AG09309 (cell line): ENCODE measurements at places on chromosomes 2 and 18.
A peak's percentile ranks its signal among the peaks of the same experiment; 100 is the strongest.

- no peak for DNase-seq
Observed at GRCh38 chr2:219421323-219421722, 3.1 kb downstream of the DES start.

DNA sequence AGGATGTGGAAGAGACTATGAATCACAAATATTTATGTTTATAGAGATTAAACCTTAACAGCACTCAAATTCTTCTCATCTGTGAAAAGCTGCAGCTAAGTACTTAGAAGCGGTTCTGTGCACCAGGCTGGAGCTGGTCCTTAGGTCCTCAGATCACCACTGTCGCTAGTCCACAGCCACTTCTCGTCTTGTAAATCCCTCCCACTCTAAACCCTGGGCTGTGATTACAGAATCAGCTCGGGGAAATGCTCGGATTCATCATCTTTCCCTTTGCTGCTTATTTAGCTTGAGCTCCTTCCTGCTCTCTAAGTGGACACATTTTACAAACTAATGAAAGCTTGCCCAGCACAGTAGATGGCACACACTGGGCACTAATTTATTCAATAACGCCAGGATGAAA, 61.7 kb downstream of the RNF152 start:
- no peak for DNase-seq

- no peak for DNase-seq
Observed at GRCh38 chr18:56235481-56236013, 402.8 kb downstream of the TXNL1 start.

GRCh38 chr2:196174404-196174803, 3.0 kb upstream of the STK17B start:
- no peak for DNase-seq

DNA sequence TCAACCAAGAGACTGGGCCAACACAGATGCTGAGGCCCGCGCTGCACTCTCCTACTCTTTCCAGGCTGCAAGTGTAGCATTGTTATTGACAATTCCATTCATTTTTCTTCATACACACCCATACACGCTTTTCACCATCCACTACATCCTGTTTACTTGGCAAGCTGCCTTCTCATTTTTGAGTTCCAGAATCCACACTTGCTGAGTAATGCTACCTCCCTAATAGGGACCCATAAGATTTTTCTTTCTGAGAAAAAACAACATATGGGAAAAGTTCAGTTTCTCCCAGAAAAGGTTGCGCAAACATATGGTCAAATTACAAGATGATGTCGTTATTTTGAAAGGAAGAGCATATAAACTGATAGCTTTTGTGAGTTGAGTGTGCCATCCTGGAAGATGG, 3.3 kb upstream of the NETO1 start:
- peak; percentile 74 for DNase-seq

DNA sequence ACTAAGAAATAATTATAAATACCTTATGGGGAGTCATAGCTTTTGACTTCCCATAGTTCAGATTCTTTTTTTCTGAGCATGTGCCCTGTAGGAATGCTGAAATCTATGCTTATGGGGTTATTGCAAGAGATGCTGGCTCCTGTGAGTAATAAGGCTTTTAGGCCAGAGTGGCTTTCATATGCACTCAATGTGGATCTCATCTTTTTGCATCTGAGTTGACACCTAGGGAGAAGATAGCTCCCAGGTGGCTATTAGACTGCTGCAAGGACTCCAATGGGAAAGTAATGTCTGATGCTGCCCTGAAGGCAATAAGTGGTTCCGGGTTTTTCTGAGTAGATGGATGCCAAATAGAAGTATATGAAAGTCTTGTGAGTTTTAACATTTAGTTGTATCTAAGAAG, 21.0 kb downstream of the DNAH6 start:
- no peak for DNase-seq

DNA sequence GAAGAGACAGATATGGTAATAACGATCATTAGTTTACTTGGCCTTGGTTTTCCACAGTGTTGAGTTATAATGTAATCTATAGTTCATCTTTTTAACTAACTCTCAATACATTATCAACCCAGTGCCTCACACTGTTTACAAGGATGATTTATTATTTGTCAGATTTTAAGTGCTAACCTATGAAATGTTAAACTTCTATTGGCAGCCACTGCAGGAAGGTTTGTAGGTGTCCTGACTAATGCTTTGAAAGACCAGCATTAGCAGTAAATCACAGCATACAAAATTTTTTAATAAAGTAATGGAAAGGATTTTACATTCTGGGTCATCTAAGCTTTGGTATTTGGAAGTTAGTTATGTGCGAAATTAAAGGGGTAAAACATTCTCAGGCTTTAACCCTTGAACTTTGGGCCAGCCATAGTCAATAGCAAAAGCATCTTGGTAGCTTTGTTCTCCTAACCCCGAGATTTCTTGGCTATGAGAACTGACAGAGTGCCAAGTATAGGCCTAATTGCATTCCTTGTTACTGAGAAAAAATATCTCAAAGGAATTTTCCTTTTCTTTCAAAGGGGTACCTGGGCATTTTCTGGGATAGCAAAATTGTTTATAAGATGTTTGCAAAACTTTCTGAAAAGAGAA, 30.6 kb downstream of the SPATS2L start:
- no peak for DNase-seq

DNA sequence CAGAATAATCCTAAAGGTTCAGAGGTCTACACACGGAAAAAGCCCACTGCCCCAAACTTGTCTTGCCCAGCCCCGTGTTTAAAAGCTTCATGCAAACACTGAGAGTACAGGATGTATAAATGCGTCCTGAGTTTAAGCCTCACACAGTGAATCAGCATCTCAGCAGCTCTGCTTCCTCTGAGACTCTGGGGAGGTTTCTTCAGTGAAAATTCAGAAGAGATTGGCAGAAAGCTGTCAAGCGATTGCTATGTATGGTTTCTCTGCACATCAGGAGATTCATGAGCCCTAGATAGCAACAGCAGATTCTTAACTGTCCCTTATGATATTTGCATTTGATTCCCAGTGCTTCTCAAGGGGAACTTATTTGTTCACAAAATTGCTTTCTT, 27.1 kb downstream of the CRACDL start:
- no peak for DNase-seq

DNA sequence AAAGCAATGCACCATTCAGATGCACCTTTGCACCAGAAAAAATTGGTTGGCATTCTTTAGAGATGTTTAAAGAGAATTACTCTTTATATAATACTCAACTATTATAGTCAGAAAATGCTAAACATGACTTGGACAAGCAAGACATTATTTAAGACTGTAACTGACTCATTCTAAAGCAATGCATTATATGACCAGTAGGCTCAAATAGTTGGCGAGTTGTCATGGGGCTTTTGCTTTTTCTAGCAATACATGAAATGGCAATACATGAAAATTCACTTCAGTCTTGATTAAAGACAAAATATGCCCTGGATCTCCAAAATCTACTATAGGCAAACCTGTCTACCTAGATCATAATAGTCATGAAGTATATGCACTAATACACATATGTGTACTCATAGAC, 216.9 kb upstream of the VWC2L start:
- peak; percentile 41 for DNase-seq

- DNase-seq = no peak
Observed at GRCh38 chr2:12109363-12110017, 363.1 kb downstream of the LPIN1 start.

GRCh38 chr2:45780541-45781463, 129.3 kb downstream of the PRKCE start:
- no peak for DNase-seq

- DNase-seq = no peak
Observed at GRCh38 chr2:229562472-229563127, 151.8 kb downstream of the DNER start.

DNA sequence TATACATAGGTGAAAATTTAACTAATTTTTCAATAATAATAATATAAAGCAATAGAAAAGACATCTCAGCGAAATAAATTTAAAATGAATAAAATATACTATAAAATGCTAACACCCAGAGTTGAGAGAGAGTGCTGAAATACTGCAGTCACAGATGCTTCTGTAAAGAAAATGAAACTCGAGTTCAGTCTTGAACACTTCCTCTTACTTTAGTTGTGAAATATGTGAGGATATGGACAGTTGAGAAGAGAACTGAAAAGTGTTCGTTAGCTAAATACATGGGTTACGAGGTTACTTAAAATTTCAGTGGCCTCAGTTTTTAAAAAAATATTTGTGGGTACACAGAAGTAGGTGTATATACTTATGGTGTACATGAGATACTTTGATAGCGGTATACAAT, 106.8 kb downstream of the DNAH7 start:
- DNase-seq = no peak

- DNase-seq = no peak
Observed at GRCh38 chr2:48165070-48165753, 258.9 kb upstream of the FBXO11 start.

- no peak for DNase-seq
Observed at GRCh38 chr2:237739101-237739500, 59.5 kb upstream of the RBM44 start.

GRCh38 chr18:48160622-48161021, 230.2 kb upstream of the SMAD2 start:
- no peak for DNase-seq

GRCh38 chr2:8115966-8116365, 565.9 kb upstream of the ID2 start:
- DNase-seq = no peak

DNA sequence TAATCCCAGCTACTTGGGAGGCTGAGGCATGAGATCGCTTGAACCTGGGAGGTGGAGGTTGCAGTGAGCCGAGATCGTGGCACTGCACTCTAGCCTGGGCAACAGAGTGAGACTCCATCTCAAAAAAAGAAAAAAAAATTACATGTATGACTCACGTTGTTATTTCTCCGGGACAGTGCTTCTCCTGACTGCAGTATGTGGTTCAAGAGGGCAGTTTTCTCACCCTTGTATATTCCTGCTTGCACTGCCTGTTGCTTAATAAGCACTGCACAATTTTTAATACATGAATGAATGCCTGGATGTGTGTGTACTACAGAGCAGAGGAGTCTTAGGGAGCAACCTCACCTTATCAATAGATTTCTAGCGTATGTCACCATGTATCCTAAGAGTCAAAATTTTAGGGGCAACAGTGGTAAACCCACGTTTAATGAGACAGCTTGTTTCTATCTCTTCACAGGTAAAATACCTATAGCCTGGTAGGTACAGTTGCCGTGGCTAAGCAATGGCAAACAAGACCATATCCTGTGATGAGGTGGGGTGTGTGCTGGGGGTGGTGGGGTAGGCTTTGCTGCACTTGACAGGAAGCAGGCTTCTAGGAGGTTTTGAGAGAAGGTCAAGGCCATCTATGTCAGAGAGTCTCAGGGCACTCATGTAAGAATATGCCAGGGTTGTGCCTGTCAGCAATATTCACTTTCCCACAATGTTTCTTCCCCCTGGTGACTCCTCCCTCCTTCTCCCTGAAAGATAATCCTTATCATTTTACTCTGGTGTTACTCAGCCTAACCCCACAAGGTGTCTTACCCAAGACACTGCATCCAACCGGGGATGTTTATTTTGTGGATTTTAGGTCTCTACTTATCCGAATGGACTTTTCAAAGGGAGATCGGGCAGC, 36.9 kb upstream of the MEX3C start:
- no peak for DNase-seq

DNA sequence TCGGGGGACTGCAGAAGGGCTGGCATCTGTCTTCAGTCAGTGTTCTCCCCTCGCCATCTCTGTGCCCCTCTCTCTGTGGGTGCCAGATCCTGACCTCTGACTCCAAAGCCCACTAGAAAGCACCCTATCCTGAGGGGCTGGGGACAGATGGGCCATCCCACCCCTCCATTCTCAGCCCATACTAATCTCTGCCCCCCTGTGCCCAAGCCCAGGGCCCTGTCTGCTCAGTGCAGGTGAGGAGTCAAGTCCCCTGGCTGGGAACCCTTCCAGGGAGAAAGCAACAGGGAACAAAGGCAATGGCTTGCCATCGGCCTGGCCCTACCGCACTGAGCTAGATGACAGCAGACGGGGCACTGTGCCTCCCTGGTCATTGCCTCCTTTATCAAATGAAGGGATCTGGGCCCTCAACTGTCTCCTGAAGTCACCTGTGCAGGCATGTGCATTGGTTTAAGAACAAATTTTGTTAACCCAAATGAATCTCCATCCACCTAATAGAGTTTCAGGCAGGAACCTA, 42.7 kb upstream of the ID2 start:
- no peak for DNase-seq

GRCh38 chr2:133705287-133705686, 137.0 kb upstream of the NCKAP5 start:
- no peak for DNase-seq

DNA sequence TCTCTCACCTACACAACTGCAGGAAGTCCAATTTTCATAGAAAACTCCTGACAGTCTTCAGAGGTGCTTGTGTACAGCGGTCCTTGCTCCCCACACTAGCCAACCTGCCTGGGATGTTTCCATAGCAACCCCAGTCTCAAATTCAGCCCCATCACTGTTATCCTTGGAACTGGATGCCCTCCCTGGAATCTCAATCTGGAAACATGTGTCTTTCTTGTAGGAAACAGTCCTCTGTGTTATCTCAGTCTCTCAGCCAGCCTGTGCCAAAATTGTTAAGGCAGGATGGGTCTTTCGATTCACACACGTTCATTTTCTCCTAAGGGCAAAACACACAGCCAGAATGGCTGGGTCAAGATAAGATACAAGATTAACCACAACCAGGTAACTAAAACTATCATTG, 295.5 kb upstream of the RND3 start:
- no peak for DNase-seq

GRCh38 chr2:54639609-54640008, 83.9 kb upstream of the EML6 start:
- DNase-seq = no peak

- DNase-seq = no peak
Observed at GRCh38 chr18:12747530-12748315, 44.9 kb downstream of the PSMG2 start.

DNA sequence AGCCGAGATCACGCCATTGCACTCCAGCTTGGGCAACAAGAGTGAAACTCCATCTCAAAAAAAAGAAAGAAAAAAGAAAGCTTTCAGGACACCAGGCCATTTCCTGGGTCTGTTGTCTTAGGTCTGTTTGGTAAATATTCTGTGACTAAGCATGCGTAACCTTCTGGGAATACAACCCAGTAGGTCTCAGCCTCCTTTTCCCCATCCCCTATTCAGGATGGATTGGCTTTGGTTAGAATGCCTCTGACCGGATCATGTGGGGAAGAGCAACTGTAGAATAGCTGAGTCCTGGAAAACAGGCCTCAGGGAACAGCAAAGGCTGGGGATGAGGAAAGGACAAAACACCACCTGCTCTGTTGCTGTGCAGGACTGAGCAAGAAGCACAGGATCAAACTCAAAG, 1.6 kb upstream of the PDCL3 start:
- no peak for DNase-seq
